ENCODE measurements at places on chromosomes 11 and 22.

GRCh38 chr11:130571519-130571918, 123.1 kb downstream of the ADAMTS15 start:
- H3K4me1 ChIP-seq = no peaks in the 10 kb centered on the region
- DNase-seq = no peak
- no peaks in the 10 kb centered on the region for H3K27me3 ChIP-seq
- no peak overlapping the region for H3K4me3 ChIP-seq
- H3K27ac ChIP-seq = no peak overlapping the region

DNA sequence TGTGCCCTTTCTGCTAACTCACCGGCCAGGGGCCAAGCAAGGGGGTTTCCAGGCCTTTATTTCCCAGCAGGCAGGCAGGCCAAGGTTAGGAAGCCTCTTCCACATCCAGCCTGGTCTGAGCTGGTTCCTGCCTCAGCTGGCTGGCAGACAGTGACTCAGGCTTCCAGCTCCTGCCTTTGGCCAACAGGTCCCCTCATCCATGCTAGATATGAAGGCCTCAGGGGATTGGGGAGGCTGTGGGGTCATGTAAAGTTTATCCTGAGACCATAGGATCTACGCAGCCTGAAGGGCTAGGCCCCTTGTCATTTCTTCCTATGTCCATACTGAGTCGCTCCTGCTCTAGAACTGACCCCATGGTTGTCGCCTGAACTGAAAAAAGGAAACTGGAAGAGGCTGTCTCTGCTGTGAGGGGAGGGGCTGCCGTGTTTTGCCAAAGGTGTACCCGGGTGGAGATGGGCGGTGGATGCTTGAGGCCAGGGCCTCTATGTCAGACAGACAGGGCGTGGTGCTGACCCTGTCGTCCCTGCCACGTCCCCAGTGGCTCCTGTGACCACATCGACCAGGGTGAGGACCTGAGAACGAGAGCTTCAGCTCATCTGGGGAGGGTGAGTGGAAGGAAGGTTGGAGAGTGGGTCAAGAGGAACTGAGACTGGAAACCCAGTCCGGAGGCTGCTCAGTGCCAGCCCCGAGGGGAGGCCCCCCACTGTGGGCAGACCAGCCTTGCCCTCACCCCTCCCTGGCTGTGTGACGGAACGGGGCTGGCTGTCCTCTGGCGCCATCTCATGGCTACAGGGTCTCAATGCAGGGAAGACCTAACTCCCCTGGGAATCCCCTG, 17.0 kb downstream of the P2RY6 start:
- no peaks in the 10 kb centered on the region for H3K36me3 ChIP-seq
- peak overlapping the region; percentile 87 for H3K27ac ChIP-seq
- peak overlapping the region; percentile 54 for H3K4me3 ChIP-seq
- peaks cover 36% of the 10 kb centered on the region for H3K4me1 ChIP-seq
- peak; percentile 93 for DNase-seq
- H3K27me3 ChIP-seq = peaks cover 7% of the 10 kb centered on the region

DNA sequence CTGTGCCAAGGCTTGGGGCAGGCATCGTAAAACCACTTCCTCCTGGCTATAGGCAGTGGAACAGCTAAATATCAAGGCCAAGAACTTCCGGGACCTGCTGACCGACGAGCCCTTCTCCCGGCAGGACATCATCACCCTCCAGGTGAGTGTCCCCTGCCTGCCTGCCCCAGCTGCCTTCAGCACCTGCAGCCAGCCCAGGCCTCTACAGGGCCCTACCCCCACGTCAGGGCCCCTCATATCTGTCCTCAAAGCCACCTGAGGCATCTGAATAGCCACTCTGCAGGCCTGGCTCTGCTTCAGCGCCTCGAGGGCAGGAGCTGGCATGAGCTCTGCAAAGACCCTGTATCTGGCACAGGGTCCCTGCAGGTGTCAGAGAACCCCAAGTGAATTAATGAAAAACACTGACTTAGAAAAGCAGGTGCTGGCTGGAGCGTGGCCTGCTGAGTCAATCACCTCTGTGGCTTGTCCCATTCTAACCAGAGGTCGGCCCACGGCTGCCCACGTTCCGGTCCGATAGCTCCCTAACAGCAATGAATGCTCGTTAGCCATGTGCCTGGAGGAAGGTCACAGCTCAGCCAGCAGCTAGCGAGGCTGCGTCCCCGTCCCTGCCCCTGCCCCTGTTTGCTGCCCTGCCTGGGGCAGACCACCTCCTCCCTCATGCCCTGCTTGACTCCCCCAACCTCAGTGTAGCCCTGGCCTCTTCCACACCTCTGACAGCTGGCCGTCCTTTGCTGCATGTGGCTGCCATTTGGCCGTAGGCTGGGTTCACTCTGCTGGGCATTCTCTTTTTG, 16.8 kb downstream of the PPIL2 start:
- peaks cover 45% of the 10 kb centered on the region for H3K36me3 ChIP-seq
- DNase-seq = no peak
- H3K27ac ChIP-seq = peak overlapping the region; percentile 65
- H3K4me1 ChIP-seq = peaks cover 4% of the 10 kb centered on the region
- no peak overlapping the region for H3K4me3 ChIP-seq

DNA sequence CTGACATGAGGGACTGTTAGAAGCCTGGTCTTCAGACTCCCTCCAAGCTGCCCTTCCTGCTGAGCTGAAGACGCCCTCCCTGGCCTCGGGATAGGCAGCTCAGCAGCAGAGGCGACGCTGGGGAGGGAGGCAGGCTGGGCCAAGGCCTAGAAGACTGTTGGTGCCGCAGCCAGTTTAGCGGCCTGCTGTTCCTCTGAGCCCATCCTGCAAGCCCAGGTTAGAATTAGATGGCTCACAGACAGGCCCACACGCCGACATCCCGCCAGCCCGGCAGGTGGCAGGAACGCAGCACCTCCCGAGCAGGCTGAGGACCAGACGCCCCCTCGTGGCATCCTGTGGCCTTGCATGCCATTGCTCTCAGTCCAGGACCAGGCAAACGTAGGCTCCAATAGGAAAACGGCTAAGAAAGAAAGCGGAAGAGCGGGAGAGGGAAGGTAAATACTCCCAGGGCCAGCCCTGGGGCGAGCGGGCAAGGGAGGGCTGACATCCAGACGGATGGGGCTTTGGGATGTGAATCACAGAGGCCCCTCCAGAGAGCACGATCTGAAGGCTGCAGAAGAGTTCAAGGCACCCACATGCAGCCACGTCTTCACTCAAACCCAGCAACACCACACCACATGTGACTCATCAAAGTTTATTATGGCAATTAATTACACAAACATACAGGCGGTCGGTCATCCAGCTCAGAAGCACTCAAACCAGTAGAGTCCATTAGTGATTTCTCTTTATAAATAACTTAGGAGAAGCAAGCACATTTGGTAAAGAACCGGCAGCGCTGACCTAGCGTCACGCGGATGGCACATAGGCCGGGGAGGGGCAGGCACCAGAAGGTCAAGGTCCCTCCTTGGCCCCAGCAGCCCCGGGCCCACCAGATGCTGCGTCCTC, 27.6 kb downstream of the CD5 start:
- H3K4me3 ChIP-seq = peak overlapping the region; percentile 20
- H3K4me1 ChIP-seq = peaks cover 4% of the 10 kb centered on the region
- peak; percentile 80 for DNase-seq
- no peak overlapping the region for H3K27ac ChIP-seq

- DNase-seq = peak; percentile 52
- H3K4me3 ChIP-seq = peak overlapping the region; percentile 94
- no peaks in the 10 kb centered on the region for H3K27me3 ChIP-seq
- peak overlapping the region; percentile 91 for H3K27ac ChIP-seq
- peaks cover 64% of the 10 kb centered on the region for H3K36me3 ChIP-seq
Observed at GRCh38 chr11:60457576-60457975, 1.9 kb downstream of the MS4A1 start.
